Stimulated activated CD4-positive, alpha-beta T cell treated with anti-CD3 and anti-CD28 coated beads, Interleukin-1b, Interleukin-23, amount 100 ng/mL, for 24 hours (primary cell): ENCODE measurements at places on chromosomes 6 and 20.

DNA sequence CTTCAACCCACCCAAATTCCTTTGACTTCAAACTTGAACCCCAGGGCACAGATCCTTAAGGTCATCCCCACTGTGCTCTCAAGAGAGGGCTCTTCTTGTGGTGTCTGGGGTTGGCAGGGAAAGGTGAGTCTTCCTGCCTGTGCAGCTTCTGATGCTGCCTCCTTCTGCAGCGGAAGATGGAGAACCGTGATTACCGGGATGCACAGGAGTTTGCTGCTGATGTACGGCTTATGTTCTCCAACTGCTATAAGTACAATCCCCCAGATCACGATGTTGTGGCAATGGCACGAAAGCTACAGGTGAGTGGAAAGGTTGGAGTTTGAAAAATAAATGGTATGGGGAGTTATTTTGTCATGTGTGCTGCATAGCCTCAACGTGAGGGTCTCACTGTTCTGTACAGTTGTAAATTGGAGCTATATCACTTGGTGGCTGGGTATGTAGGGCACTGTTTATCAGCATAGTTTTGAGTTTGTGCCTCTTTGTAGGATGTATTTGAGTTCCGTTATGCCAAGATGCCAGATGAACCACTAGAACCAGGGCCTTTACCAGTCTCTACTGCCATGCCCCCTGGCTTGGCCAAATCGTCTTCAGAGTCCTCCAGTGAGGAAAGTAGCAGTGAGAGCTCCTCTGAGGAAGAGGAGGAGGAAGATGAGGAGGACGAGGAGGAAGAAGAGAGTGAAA is 9.0 kb downstream of the BRD2 start:
- DNase-seq: no peak

DNA sequence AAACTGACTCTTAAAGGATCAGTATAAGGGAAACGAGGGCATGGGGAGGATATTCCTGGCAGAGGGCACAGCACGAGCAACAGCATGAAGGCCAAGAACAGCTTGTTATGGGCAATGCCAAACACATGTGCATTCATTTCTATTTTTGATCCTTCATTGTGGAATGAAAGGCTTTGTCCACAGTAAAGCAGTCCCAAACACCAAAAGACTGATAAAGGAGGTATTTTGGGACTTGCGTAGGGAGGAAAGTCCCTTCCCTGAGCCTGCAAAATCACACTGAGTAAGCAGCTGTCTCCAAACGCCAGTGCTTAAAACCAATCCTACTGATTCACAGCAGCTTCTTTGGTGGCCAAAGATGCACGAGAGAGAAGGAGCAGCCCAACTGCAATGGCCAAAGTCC is 138.2 kb downstream of the UNC5CL start:
- no peak for DNase-seq

- no peak for DNase-seq
Observed at GRCh38 chr6:14086701-14087100, 30.9 kb upstream of the CD83 start.

- DNase-seq: no peak
Observed at GRCh38 chr20:57481281-57481711, 43.6 kb downstream of the CTCFL start.

GRCh38 chr20:10721137-10721896 is 47.5 kb upstream of the JAG1 start:
- DNase-seq: no peak

- DNase-seq: no peak
Observed at GRCh38 chr6:56913285-56914074, 41.4 kb upstream of the BEND6 start.

GRCh38 chr6:24489881-24490280 is 503 bp upstream of the GPLD1 start:
- no peak for DNase-seq

DNA sequence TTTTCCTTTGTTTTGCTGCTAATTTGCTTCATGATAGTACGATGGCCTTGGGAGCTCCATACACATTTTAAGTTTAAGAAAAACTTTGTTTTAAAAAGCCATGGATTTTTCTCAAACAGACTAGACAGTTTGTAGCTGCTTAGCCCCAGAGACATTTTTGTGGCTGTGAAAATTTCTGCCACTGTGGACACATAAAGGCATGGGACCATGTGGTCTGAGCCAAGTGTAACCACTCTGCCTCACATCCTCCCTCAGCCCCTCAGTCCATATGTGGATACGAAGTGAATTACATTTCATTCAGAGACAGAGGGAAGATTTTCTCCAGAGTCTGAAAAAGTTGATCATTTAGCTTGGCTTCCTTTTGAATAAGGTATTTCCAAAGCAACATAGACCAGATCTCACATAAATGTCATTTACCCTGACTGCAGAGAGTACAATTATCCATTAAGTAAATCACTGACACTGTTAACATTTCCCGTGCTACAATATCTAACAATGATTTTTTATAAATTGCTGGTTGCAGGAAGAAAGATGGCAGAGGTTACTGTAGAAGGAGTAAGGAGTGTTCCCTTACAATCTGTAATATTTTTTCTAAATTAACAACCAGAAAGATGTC is 87.4 kb downstream of the GJA1 start:
- DNase-seq: no peak
